ENCODE measurements at places on chromosomes 13 and 19. TPM values are rescaled to one million over a fixed set of nuclear protein-coding genes. Genes with fewer than 3 reads are reported as not detected.

DNA sequence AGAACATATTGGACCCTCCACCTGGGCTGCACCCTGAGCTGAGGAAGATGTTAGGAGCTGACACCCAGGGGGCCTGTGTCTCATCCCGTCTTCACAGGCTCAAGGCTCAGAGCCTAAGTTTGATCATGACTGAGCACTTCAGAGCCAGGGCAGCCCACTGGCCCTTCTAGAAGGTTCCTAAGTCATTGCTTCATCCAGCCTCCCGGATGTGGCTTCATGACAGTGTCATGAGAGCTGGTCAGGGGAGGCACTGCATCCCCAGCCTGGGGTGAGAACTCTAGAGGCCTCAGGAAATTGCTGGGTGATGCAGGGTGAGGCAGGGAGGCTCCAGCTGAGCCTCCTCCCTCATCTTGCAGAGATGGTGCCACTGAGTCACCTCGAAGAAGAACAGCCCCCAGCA is 24.9 kb upstream of the PIK3R2 start:
- no peaks in the 10 kb centered on the region for H3K27me3 ChIP-seq
- DNase-seq = no peak
- H3K36me3 ChIP-seq = peaks cover 60% of the 10 kb centered on the region
- H3K27ac ChIP-seq = no peak overlapping the region

- peaks cover 9% of the 10 kb centered on the region for H3K4me1 ChIP-seq
- H3K27me3 ChIP-seq = no peaks in the 10 kb centered on the region
- H3K27ac ChIP-seq = no peak overlapping the region
- H3K36me3 ChIP-seq = no peaks in the 10 kb centered on the region
Observed at GRCh38 chr13:42864952-42865767, 83.8 kb downstream of the FAM216B start.

- no peaks in the 10 kb centered on the region for H3K27me3 ChIP-seq
- no peaks in the 10 kb centered on the region for H3K4me1 ChIP-seq
- DNase-seq = no peak
- H3K36me3 ChIP-seq = peaks cover 81% of the 10 kb centered on the region
- H3K4me3 ChIP-seq = no peak overlapping the region
Observed at GRCh38 chr19:7456964-7457541, 31.8 kb downstream of the PEX11G start.

GRCh38 chr13:46633416-46633815 is 80.4 kb downstream of the LRCH1 start:
- peak overlapping the region; percentile 75 for H3K27ac ChIP-seq
- peaks cover 12% of the 10 kb centered on the region for H3K4me1 ChIP-seq
- H3K4me3 ChIP-seq = no peak overlapping the region
- no peaks in the 10 kb centered on the region for H3K36me3 ChIP-seq
- no peaks in the 10 kb centered on the region for H3K27me3 ChIP-seq

GRCh38 chr13:92259046-92259445 is 860.6 kb downstream of the GPC5 start:
- no peaks in the 10 kb centered on the region for H3K36me3 ChIP-seq
- DNase-seq = no peak
- no peaks in the 10 kb centered on the region for H3K4me1 ChIP-seq
- no peaks in the 10 kb centered on the region for H3K27me3 ChIP-seq
- H3K4me3 ChIP-seq = no peak overlapping the region
- no peak overlapping the region for H3K27ac ChIP-seq

- peak; percentile 80 for DNase-seq
- H3K36me3 ChIP-seq = no peaks in the 10 kb centered on the region
- H3K27ac ChIP-seq = peak overlapping the region; percentile 74
- H3K27me3 ChIP-seq = no peaks in the 10 kb centered on the region
- H3K4me3 ChIP-seq = peak overlapping the region; percentile 5
Observed at GRCh38 chr19:44718441-44719261, 19.7 kb downstream of the CEACAM16 start.

DNA sequence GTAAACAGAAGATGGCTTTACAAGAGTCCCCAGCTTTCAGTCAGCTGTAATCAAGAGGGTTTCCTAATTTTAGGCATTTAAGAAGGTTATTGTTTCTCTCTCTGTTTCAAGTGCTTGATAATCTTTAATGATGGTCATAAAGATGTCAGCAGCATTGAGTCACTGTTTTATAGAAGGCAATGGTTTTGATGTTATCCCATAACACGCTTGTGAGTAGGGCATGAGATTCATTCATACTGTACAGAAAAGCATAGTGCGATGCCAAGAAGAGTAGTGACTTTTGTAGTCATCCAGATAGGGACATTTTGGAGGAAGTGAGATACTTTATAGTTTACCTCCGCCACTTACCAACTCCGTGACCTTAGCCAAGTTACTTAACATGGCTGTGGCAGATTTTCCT is 364.2 kb upstream of the SLC10A2 start:
- DNase-seq = no peak
- no peak overlapping the region for H3K27ac ChIP-seq
- H3K36me3 ChIP-seq = no peaks in the 10 kb centered on the region
- H3K27me3 ChIP-seq = no peaks in the 10 kb centered on the region

GRCh38 chr19:11421371-11422098 is 2.4 kb upstream of the RGL3 start:
- no peaks in the 10 kb centered on the region for H3K36me3 ChIP-seq
- peaks cover 77% of the 10 kb centered on the region for H3K27me3 ChIP-seq
- no peak overlapping the region for H3K27ac ChIP-seq

GRCh38 chr13:70523622-70524021 is 415.4 kb upstream of the KLHL1 start:
- peak; percentile 72 for DNase-seq
- no peak overlapping the region for H3K27ac ChIP-seq
- no peaks in the 10 kb centered on the region for H3K27me3 ChIP-seq

GRCh38 chr13:49953560-49953959 is 17.4 kb upstream of the SPRYD7 start:
- no peaks in the 10 kb centered on the region for H3K27me3 ChIP-seq
- peaks cover 3% of the 10 kb centered on the region for H3K36me3 ChIP-seq
- no peak overlapping the region for H3K27ac ChIP-seq
- no peak overlapping the region for H3K4me3 ChIP-seq
- no peak for DNase-seq

DNA sequence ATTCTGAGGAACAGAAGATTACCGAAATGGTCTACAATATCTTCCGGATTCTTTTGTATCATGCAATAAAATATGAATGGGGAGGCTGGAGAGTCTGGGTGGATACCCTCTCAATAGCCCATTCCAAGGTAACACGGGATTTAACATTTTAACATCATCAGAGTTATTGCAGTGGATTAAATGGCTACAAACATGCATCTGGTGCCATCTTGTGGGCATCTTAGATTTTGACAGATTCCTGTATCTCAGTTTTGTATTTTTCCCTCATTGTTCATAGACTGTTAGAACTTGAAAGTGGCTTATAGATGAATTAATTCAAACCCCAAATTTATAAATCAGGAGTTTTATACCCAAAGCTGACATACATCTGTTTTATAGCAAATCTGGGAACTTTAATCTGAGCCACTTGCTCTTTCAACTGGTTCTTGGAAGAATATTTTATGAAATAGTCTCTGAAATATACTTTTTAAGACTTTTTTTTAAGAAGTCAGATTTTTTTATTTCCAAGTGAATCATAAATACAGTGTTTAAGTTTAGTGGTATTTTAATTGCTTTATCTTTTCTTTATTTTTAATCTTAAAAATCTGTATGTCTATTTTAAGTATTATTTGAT is 215.2 kb downstream of the NBEA start:
- no peaks in the 10 kb centered on the region for H3K4me1 ChIP-seq
- peak; percentile 80 for DNase-seq
- H3K27ac ChIP-seq = no peak overlapping the region
- H3K27me3 ChIP-seq = no peaks in the 10 kb centered on the region
- peaks cover 3% of the 10 kb centered on the region for H3K36me3 ChIP-seq
- H3K4me3 ChIP-seq = no peak overlapping the region

- no peak overlapping the region for H3K4me3 ChIP-seq
- no peaks in the 10 kb centered on the region for H3K4me1 ChIP-seq
- H3K27me3 ChIP-seq = no peaks in the 10 kb centered on the region
- H3K36me3 ChIP-seq = no peaks in the 10 kb centered on the region
Observed at GRCh38 chr19:54893406-54893805, 12.5 kb upstream of the NCR1 start.

DNA sequence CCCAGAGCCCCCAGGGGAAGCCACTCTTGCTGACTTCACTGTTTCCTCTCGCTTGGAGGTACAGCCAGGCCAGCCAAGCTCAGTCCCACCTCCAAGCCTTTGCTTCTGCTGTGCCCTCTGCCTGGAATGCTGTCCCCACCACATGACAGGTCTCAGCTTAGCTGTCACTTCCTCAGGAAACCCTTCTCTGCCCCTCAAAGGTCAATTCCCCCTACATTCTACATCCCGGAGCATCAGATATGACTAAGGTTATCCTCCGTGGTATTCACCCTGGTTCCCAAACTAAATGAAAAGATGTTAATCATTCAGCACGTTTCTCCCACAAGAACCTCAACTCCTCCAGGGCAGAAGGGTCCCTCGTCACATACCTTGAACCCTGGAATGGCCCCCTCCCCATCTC is 53.5 kb downstream of the PTPRS start:
- peaks cover 41% of the 10 kb centered on the region for H3K4me1 ChIP-seq
- no peak overlapping the region for H3K4me3 ChIP-seq
- no peak overlapping the region for H3K27ac ChIP-seq
- no peaks in the 10 kb centered on the region for H3K27me3 ChIP-seq
- DNase-seq = no peak

DNA sequence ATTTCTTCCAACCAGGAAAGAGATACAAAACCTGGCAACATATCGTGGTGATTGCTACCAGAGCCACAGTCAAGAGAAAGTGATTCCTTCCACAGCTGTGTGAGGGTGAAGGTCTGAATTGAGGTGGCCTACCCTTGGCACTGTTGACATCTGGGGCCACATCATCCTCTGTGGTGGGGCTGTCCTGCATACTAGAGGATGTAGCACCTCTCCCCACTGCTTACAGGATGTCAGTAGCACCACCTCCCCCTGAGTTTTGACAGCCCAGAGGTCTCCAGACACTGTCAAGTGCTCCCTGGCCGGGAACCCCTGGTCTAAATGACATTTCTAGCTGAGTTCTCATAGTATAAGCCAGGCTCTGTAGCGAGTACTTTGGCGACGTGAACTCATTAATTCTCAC is 15.5 kb downstream of the PTGER1 start:
- H3K27me3 ChIP-seq = no peaks in the 10 kb centered on the region
- no peaks in the 10 kb centered on the region for H3K4me1 ChIP-seq
- H3K27ac ChIP-seq = no peak overlapping the region
- H3K36me3 ChIP-seq = peaks cover 49% of the 10 kb centered on the region

- peaks cover 97% of the 10 kb centered on the region for H3K27me3 ChIP-seq
- no peaks in the 10 kb centered on the region for H3K36me3 ChIP-seq
- DNase-seq = no peak
Observed at GRCh38 chr13:27979001-27979643, 9.4 kb downstream of the URAD start.

GRCh38 chr13:65461590-65461989 is 1768.5 kb downstream of the PCDH9 start:
- no peaks in the 10 kb centered on the region for H3K4me1 ChIP-seq
- H3K4me3 ChIP-seq = no peak overlapping the region
- no peaks in the 10 kb centered on the region for H3K27me3 ChIP-seq
- no peak overlapping the region for H3K27ac ChIP-seq
- H3K36me3 ChIP-seq = no peaks in the 10 kb centered on the region

DNA sequence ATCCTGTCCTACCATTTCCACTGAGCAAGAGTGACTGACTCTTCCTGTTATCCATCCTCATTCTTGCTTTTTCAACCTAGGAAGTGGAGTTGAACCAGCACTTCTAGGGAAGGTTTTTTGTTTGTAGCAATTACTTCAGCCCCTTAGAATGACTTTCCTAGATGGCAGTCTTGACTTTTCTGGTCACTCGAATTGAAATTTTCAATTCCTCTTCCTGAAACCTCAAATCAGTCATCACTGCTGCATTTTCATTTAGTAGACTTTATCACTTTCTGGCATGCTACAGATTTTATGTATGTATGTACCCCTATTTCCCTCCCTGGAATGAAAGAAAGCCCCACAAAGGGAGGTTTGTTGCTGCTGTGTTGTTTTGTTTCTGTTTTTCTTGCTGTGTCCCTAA is 915.9 kb downstream of the PCDH17 start:
- H3K27ac ChIP-seq = no peak overlapping the region
- H3K36me3 ChIP-seq = no peaks in the 10 kb centered on the region
- no peaks in the 10 kb centered on the region for H3K27me3 ChIP-seq
- DNase-seq = peak; percentile 1
- no peak overlapping the region for H3K4me3 ChIP-seq
- no peaks in the 10 kb centered on the region for H3K4me1 ChIP-seq

GRCh38 chr19:14616407-14616806 is 33.5 kb downstream of the CLEC17A start:
- no peak for DNase-seq
- H3K36me3 ChIP-seq = no peaks in the 10 kb centered on the region
- H3K27ac ChIP-seq = no peak overlapping the region

DNA sequence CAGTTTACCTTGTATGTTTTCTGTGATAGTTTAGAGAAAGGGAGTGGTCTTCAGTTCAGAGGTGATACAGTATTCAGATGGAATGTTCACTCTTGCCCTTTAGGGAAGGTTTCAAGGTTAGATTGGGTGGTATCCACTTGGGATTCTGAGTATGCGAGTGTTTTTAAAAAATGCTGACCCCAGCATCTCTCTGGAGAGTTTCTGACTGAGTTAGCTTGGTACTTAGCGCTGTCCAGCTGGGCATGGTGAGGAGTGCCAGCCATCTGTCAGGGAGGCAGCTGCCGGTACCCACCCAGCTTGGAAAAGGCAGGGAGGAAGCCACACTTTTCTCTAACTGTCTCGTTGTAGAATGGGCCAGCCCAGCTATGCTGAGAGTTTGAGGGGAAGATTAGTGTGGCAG is 63.3 kb downstream of the ARHGEF7 start:
- H3K36me3 ChIP-seq = peaks cover 7% of the 10 kb centered on the region
- peaks cover 54% of the 10 kb centered on the region for H3K4me1 ChIP-seq
- H3K27ac ChIP-seq = peak overlapping the region; percentile 90
- DNase-seq = peak; percentile 79

DNA sequence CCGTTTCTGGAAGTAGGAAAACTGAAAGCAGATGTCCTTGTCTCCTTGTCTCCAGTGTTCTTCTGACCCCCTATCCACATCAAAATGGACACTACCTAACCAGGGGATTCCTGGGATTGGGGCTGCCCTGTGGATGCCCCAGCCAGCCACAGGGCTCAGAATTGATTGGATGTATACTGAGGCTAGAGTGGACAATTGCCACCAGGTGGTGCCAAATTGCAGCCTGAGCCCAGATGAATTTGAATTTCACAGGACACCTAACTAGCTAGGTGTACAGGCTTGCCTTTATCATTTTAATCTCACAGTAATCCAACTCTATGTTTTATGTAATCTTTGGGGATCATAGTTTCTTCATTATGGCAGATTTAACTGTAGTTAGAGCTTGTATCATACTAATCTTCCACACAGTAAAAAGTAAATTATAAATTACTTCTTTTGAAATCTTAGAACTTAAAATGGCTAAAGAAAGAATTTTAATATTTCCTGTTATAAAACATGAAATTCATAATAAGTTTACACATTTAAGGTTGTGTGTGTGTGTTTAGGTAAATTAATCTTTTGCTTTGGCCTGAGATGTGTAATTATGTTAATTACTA is 58.0 kb downstream of the PIBF1 start:
- H3K27me3 ChIP-seq = no peaks in the 10 kb centered on the region
- DNase-seq = peak; percentile 35
- H3K36me3 ChIP-seq = peaks cover 10% of the 10 kb centered on the region
- H3K4me3 ChIP-seq = no peak overlapping the region
- H3K4me1 ChIP-seq = no peaks in the 10 kb centered on the region
- no peak overlapping the region for H3K27ac ChIP-seq

- no peak overlapping the region for H3K4me3 ChIP-seq
- H3K27me3 ChIP-seq = no peaks in the 10 kb centered on the region
- no peaks in the 10 kb centered on the region for H3K4me1 ChIP-seq
Observed at GRCh38 chr13:92187378-92187989, 789.1 kb downstream of the GPC5 start.

PLPP2 gene
- total RNA-seq = 0.58 TPM

NCR1 gene
- total RNA-seq = not detected

KLF5 gene
- total RNA-seq = 13.6 TPM

BST2 gene
- total RNA-seq = 4.7 TPM

LINGO3 gene
- not detected for total RNA-seq

PGLYRP1 gene
- total RNA-seq = 0.27 TPM

IRGC gene
- not detected for total RNA-seq

LRRC25 gene
- 1.5 TPM for total RNA-seq
